T-helper 1 cell (primary cell): ENCODE measurements at places on chromosomes 12 and 14.

- no peak for DNase-seq
Observed at GRCh38 chr14:102799684-102800562, 22.7 kb downstream of the TRAF3 start.

DNA sequence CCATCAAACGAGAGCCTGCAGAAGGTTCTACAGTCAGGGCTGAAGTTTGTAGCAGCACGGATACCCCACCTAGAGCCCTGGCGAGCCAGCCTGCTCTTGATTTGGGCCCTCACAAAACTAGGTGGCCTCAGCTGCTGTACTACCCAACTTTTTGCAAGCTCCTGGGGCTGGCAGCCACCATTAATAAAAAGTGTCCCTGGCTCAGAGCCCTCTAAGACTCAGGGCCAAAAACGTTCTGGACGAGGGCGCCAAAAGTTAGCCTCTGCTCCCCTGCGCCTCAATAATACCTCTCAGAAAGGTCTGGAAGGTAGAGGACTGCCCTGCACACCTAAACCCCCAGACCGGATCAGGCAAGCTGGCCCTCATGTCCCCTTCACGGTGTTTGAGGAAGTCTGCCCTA lies 8.9 kb upstream of the PFDN5 start:
- DNase-seq, result no peak

DNA sequence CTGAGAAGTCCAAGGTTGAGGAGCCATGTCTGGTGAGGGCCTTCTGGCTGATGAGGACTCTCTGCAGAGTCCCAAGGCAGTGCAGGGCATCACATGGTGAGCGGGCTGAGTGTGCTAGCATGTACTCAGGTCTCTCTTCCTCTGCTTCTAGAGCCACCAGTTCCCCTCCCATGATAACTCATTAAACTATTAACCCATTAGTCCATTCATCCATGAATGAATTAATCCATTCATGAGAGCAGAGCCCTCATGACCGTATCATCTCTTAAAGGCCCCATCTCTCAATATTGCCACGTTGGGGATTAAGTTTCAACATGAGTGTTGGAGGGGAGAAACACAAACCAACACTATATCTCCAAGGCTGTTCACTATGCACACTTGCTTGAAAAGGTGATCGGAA lies 83.7 kb downstream of the TMEM30B start:
- DNase-seq, result no peak

- DNase-seq, result no peak
Observed at GRCh38 chr12:76720068-76720467, 43.8 kb upstream of the ZDHHC17 start.

GRCh38 chr12:130945786-130946492 lies 7.8 kb upstream of the ADGRD1 start:
- DNase-seq, result no peak

- no peak for DNase-seq
Observed at GRCh38 chr14:87601036-87601435, 391.9 kb downstream of the GALC start.

GRCh38 chr12:6281081-6281809 lies 29.2 kb upstream of the PLEKHG6 start:
- no peak for DNase-seq

DNA sequence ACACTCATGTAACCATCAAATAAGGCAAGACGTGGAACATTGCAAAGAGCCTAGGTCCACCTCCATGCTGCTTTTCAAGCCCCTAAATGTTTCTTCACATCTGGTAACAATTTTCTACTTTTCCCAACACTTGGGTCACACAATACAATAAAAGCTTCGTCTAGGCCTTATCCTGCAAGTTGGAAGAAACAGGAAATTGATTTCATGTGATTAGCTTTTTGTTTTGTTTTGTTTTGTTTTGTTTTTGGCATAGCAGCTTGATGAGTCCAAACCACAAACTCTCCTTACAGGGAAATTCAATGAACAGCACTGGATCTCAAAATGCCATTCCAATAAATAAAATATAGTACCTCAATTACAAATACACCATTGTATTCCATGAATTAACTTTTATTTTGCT lies 19.3 kb downstream of the TAS2R50 start:
- DNase-seq, result no peak

DNA sequence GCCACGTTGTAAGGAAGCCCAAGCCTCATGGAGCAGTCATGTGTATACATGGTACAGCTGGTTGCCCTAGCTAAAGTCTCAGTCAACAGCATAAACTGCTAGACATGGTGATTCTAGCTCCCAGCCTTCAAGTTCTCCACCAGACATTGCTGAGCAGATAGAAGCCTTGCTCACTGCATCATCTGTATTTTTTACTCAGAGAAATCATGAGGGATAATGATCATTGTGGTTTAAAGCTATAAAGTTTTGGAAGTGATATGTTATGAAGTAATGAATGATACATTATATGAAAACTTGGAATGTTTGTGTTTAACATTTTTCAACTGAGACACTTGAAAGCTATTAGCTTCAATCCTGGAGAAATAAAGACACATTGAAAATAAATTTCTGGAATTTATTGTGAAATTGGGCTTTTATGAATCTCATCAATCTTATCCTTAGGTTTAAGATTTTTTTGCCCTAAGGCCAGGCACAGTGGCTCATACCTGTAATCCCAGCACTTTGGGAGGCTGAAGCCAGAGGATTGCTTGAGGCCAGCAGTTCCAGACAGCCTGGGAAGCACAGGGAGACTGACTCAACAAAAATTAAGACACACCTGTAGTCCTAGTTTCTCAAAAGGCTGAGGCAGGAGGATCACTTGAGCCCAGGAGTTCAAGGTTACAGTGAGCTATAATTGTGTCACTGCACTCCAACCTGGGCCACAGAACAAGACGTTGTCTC lies 5.6 kb upstream of the NFATC4 start:
- no peak for DNase-seq

DNA sequence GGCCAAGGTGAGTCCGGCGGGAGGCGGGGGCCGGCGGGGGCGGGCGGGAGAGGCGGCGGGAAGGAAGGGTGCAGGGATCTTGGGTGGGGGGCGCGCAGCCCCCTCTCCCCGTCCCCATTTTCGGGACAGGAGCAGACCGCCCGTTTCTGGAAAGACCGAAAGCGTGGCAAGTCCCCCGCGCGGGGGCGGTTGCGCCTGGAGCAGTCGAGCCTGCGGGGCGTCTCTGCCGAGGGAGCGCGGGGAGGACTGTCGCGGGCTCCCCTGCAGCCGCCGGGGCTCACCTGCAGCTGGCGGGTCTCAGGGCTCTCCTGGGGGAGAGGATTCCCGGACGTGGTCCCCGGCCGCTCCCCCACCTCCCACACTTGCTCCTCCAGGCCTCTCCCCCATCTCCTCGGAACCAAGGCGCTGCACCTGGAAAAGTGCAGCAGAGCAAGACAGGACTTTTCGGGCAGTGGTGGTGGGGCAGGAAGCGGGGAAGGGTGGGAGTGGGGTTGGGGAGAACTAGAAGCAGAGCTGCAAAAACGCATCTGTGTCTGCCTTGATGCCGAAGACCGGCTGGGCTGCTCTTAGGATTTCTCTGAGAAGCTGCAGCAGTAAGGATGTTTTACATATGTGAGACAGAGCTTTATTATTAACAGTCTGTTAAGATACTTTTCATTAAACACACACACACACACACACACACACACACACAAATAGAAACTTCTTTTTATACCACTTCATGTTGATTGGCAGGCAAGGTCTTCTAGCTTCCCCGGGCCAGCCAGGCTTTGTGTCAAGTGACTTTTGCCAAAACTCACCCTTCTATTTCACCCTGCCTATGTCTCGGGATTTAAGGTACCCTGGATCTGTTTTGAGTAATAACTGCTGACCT lies 677 bp downstream of the C12orf75 start:
- peak; percentile 16 for DNase-seq

DNA sequence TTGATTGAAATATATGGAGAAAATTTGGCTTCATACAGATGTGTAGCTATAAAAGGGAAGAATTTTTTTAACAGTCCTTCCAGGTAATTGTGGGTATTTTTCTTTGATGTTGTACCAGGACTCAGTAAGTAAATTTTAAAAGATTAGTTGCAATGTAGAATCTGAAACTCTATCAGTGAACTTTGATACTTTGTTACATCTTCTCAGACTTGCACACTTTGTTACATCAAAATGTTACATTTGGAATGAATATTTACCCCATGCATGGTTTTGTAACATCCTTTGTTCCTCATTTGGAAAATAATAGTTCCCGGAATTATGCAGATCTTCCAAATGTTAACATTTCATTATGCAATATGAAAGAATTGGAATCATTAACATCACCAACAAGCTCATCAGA lies 13.8 kb downstream of the MTHFD1 start:
- DNase-seq, result no peak

DNA sequence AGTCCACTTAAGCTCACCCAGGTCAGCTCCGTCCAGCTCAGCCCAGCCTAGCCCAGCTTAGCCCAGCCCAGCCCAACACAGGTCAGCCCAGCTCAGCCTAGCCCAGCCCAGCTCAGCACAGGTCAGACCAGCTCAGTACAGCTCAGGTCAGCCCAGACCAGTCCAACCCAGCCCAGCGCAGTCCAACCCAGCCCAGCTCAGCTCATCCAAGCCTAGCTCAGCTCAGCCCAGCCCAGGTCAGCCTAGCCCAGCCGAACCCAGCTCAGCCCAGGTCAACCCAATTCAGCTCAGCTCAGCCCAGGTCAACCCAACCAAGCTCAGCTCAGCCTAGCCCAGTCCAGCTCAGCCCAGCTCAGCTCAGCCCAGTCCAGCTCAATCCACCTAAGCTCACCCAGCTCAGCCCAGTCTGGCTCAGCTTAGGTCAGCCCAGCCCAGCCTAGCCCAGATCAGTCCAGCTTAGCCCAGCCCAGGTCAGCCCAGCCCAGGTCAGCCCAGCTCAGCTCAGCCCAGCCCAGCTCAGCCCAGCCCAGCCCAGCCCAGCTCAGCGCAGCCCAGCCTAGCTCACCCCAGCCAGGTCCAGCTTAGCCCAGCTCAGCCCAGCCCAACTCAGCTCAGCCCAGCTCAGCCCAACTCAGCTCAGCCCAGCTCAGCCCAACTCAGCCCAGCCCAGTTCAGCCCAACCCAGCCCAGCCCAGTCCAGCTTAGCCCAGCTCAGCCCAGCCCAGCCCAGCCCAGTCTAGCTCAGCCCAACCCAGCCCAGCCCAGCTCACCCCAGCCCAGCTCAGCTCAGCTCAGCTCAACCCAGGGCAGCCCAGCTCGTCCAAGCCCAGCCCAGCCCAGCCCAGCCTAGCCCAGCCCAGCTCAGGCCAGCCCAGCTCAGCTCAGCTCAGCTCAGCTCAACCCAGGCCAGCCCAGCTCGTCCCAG lies 184.0 kb downstream of the TMEM121 start:
- no peak for DNase-seq

GRCh38 chr14:87432698-87433097 lies 560.3 kb downstream of the GALC start:
- no peak for DNase-seq

DNA sequence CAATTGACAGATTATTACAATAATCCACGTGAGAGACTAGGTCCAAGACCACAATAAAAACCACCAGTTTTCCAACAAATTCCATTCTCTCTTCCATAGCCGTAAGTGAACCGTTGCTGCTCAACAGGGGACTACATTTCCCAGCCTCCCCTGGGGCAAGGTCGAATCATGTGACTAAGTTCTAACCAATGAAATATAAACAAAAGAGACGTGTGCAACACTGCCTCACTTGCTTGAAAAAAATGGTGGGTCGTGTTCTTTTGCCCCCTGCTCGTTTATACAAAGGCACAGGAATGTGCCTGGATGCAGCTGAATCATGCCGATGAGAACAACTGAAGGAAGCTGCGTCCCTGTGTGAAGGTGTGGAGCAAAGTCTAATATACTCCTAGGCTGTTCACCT lies 51.1 kb downstream of the HSPB8 start:
- no peak for DNase-seq

DNA sequence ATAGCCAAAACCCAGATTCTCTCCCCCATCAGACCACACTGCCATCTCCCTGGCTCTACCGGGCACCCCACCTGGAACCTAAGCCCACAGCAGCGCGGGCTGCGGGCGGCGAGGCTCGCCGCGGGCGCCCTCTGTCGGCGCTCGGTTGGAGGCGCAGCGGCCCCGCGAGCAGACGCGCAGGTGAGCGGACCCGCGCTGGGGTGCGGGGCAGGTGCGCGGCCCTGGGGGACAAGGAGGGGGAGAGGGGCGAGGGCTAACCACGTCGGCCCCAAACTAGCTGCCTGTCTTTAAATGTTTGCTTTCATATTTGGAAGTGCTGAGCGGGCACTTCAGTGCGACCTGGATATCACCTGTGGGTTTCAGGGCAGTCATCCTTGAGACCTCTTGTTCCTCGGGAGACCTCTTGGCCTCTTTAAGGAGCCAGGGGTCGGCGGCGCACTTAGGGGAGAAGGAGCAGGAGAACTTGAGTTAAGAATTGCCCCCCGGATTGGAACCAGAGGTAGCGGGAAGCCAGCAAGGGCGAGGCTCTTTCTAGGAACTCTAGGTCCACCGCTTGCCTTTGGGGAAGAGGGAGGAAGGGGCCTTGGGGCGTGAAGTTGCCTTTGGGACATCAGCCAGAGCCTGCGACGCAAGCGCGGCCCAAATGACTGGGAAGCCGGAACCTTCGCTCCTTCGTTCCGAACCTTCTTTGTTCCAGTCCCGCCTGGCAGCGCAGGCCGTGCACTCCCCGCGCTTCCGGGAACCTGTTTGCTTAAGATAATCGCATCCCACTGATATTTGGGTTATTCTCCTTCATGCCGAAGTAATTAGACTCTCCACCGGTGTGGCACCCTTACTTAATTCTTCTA lies 78.7 kb downstream of the NEDD1 start:
- DNase-seq, result peak; percentile 24

- DNase-seq, result no peak
Observed at GRCh38 chr14:92439537-92440344, 73.8 kb upstream of the RIN3 start.

DNA sequence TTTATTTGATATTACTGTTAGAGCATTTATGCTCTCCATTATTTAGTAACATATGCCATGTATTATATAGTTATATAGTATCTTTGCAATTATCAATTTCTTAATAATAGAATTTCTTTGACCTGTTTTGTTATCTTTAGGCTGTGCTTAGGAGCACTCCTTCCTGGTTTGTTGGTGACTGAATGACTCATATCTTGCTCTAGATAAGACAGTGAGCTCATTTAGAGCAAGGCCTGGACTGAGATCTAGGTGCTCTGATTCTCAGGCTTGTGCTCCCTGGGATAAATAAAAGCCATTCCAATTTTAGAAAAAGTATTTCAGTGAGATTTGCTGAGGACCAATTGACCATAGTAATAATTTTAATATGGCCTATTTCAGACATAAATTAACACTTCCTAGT lies 951.2 kb downstream of the FLRT2 start:
- DNase-seq, result no peak

DNA sequence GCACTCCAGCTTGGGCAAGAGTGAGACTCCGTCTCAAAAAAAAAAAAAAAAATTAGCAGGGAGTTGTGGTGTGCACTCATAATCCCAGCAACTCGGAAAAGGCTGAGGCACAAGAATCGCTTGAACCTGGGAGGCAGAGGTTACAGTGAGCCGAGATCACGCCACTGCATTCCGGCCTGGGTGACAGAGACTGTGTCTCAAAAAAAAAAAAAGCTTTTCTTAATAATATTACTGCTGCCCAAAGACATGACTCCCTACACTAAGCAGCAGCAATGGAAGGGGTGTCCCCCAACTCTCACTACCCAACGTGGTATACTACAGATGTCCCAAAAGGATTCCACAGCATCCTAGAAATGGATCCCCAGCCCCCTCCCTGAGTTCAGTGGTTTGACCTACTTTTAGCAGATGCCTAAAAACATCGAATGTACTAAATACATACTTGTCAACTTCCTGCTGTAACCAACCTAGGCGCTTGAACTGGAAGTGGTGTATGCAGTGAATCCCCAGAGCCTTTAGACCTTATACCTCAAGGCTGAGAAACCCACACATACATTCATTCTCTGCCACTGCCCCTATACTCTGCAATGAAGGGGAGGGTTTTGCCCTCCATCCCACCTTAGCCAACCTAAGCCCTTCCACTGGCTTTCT lies 8.5 kb upstream of the FKBP11 start:
- peak; percentile 48 for DNase-seq
